ENCODE measurements at places on chromosomes 7 and 10. TPM values are rescaled to one million over a fixed set of nuclear protein-coding genes. Genes with fewer than 3 reads are reported as not detected.

GRCh38 chr10:34160595-34160994 lies 654.5 kb downstream of the PARD3 start:
- peaks cover 7% of the 10 kb centered on the region for H3K4me1 ChIP-seq
- no peak overlapping the region for H3K4me3 ChIP-seq
- H3K27me3 ChIP-seq: no peaks in the 10 kb centered on the region
- no peaks in the 10 kb centered on the region for H3K36me3 ChIP-seq
- DNase-seq: no peak

TLX1 gene
- not detected for total RNA-seq

GRCh38 chr10:24891823-24892222 lies 60.6 kb downstream of the PRTFDC1 start:
- H3K27me3 ChIP-seq: no peaks in the 10 kb centered on the region
- no peak overlapping the region for H3K4me3 ChIP-seq
- no peaks in the 10 kb centered on the region for H3K4me1 ChIP-seq
- no peak for DNase-seq
- H3K27ac ChIP-seq: no peak overlapping the region

DNA sequence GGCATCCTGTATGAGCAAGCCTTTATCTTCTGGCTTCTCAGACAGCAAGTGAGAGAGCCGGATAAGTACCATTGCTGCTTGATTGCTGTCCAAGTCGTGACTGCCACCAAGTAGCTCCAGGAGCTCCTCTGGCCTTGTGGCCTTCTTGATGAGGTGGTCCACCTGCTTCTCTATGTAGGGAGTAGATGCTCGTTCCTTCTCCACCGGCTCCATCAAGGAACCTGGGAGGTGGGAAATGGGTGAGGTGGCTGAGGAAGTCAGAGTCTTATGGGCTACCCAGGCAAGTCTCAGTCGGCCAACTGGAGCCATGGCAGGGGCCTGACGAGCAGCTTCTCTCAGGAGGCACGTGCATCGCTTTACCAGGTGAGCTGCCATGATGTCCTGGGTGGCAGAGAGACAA lies 2.6 kb downstream of the TBRG4 start:
- no peak overlapping the region for H3K4me3 ChIP-seq
- no peaks in the 10 kb centered on the region for H3K27me3 ChIP-seq
- no peak for DNase-seq
- H3K27ac ChIP-seq: no peak overlapping the region

- no peak overlapping the region for H3K27ac ChIP-seq
- no peaks in the 10 kb centered on the region for H3K36me3 ChIP-seq
- H3K4me1 ChIP-seq: no peaks in the 10 kb centered on the region
Observed at GRCh38 chr7:115840702-115841101, 189.9 kb downstream of the TFEC start.

PKD1L1 gene
- total RNA-seq: 1.8 TPM

DNA sequence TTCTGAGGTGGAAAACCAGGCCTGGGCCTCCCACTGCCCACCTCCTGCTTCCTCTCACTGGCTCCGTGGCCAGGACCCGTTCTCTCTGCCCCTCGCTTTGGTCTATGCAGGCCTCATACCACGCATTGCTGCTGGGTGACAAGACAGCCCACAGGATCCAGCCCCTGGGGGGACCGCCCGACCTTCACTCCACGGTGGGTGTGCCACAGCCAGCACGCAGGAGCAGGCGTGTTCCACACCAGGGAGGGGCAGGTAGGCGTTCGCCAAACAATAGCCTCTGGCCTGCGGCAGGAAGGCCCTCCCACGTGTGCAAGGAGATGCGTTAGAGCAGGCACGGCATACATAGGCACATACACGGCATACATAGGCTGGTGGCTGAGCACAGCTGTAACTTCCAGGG lies 233.4 kb downstream of the WDR37 start:
- H3K27ac ChIP-seq: no peak overlapping the region
- peaks cover 24% of the 10 kb centered on the region for H3K27me3 ChIP-seq
- no peaks in the 10 kb centered on the region for H3K36me3 ChIP-seq

FAM25C gene
- not detected for total RNA-seq

- DNase-seq: no peak
- no peak overlapping the region for H3K27ac ChIP-seq
- no peak overlapping the region for H3K4me3 ChIP-seq
- H3K27me3 ChIP-seq: no peaks in the 10 kb centered on the region
Observed at GRCh38 chr10:84521013-84521412, 192.6 kb downstream of the CCSER2 start.

GRCh38 chr10:130432850-130433249 lies 296.7 kb downstream of the GLRX3 start:
- DNase-seq: no peak
- H3K27ac ChIP-seq: no peak overlapping the region

IFIT1B gene
- not detected for total RNA-seq

DNA sequence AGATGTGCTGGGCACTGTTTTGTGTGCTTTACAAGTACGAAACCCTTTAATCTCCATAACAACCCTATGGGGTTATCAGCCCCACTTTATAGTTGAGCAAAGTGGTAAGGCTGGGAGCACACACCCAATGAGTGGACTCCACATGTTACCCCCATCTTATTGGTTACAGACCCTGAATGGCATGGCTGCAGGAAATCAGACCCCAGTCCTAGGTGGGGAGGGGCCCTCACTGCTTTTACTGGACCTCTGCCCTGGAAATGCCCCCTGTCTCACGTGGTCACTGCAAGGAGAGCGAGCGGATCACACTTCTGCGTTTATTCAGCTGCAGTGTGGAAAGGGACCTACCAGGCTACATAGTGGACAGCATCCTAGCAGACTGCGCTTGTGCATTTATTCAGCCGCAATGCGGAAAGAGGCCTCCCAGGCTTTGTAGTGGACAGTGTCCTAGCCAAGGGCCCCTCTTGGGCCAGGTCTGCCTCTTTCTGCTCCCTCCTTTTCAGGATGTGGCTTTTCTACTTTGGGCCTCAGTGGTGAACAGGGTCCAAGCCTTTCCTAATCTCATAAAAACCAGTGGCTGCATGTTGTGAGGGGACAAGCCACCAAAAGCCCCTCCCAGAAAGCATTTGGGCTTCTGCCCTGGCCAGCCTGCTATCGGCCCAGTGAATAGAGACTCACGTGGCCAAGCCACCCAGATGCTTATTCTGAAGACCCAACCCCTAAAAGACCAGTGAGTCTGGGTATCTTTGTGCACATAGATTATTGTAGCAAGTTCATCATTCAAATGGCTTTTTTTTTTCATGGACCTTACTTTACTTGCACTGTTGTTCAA lies 405.7 kb upstream of the RNF32 start:
- no peaks in the 10 kb centered on the region for H3K4me1 ChIP-seq
- H3K4me3 ChIP-seq: no peak overlapping the region
- H3K27ac ChIP-seq: no peak overlapping the region

DNA sequence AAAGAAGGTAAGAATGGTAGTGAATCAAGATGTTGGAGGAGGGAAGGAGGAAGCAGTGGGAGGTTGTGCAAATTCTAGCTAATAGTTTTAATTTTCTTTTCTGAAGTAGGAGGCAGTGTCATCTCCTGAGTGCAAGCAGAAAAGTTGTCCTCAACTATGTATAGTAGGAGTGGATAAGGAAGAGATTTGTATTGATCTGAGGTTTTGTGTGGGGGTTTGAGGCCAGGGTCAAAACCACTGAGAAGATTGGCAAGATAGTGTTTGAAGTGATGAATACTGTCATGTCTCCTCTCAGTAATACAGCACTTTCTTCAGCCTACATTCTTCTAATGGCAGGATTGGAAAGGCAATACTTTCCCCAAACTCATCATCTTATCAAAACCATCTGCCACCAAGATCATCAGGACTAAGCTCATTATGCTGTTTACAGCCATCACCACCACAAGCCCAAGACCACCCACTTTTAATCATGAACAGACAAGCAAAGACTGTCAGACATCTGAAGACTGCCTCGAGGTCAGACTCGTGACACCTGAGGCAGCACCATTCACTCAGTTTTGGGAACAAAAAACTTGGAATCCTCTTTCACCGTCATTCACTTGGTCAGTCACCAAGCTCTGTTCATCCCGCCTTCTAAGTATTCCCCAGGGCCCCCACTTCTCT lies 1.5 kb upstream of the MIOS start:
- no peaks in the 10 kb centered on the region for H3K27me3 ChIP-seq
- no peak for DNase-seq
- H3K4me1 ChIP-seq: peaks cover 24% of the 10 kb centered on the region
- no peak overlapping the region for H3K27ac ChIP-seq

SPDYE6 gene
- total RNA-seq: not detected

SLC35B4 gene
- 5.9 TPM for total RNA-seq

IGF2BP3 gene
- not detected for total RNA-seq

- no peak for DNase-seq
- H3K4me3 ChIP-seq: no peak overlapping the region
- peaks cover 22% of the 10 kb centered on the region for H3K4me1 ChIP-seq
- peak overlapping the region; percentile 60 for H3K27ac ChIP-seq
- H3K27me3 ChIP-seq: no peaks in the 10 kb centered on the region
Observed at GRCh38 chr10:30215141-30215540, 133.9 kb downstream of the MTPAP start.

DNA sequence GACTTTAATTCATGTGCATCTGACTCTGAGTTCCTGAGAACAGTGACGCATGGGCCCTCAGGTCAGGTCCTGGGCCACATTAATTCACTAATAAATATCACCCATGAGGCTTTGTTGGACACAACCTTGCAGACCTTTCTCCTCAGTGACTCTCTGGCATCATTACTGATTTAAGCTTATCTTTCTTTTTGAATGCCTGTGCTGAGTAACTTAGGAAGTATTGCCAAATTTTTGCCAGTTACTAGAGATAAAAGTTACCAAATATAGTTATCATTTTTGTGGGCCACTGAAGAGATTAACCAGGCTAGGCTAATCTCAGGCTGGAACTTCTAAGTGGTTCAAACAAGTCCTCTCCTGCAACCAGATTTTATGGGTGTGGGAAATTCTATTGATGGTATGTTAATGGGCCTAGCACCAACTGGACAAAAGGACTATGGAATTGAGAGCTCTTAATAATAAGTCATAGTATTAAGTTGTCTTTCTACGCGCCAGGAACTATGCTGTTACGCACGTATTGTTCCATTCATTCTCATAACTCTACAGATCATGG lies 28.8 kb upstream of the PRTFDC1 start:
- H3K27ac ChIP-seq: no peak overlapping the region
- no peaks in the 10 kb centered on the region for H3K27me3 ChIP-seq
- H3K4me3 ChIP-seq: no peak overlapping the region
- H3K4me1 ChIP-seq: no peaks in the 10 kb centered on the region

- no peak for DNase-seq
- H3K27me3 ChIP-seq: no peaks in the 10 kb centered on the region
Observed at GRCh38 chr7:35546691-35547429, 148.1 kb downstream of the HERPUD2 start.

DNA sequence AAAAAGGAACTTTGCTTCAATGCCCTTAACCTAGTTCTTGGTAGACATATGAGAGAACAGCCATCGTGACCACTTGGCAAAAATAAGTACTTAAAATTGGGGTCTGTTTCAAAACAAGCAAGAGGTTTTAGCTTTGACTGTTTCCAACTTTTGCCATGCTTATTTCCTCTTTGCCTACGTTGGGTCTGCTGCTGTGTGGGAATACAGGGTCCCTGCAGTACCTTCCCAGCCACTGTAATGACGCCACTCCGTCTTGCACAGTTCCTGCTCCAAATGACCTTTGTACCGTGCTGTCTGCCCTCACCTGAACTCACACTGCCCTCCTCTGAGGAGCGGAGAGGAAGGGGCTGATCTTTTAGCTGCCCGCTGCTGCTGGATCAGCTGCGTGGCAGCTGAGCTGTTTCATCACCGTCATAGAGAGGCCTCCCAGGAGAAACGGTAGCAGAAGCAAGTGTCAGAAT lies 133.1 kb downstream of the MAPK8 start:
- H3K27ac ChIP-seq: no peak overlapping the region
- no peaks in the 10 kb centered on the region for H3K4me1 ChIP-seq
- no peak for DNase-seq
- H3K36me3 ChIP-seq: no peaks in the 10 kb centered on the region
- no peak overlapping the region for H3K4me3 ChIP-seq

HOXA1 gene
- not detected for total RNA-seq

ARHGAP22 gene
- 1.7 TPM for total RNA-seq

GGCT gene
- 17.3 TPM for total RNA-seq

DNA sequence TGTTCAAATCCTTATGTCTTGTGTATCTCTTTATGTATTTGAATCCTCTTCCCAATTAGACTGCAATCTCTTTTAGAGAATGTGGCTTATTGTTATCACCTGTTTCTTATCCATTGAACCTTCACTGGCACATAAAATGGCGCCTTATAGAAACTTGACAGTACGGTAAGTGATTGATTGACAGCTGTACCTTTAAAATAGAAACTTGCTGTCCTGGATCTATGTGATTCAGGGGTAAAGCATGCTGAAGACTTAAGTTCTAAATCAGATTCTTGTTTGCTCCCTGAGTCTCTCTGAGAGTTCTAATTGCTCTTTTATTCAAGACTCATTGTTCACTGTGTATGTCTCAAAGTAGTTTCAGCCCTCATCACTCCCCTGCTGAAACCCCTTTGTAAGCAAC lies 91.3 kb downstream of the CACNB2 start:
- no peaks in the 10 kb centered on the region for H3K36me3 ChIP-seq
- no peaks in the 10 kb centered on the region for H3K27me3 ChIP-seq
- no peak overlapping the region for H3K4me3 ChIP-seq

GRCh38 chr10:33434933-33435332 lies 100.5 kb upstream of the NRP1 start:
- no peak overlapping the region for H3K4me3 ChIP-seq
- H3K4me1 ChIP-seq: no peaks in the 10 kb centered on the region
- H3K27me3 ChIP-seq: no peaks in the 10 kb centered on the region
- no peak for DNase-seq
- no peaks in the 10 kb centered on the region for H3K36me3 ChIP-seq
- no peak overlapping the region for H3K27ac ChIP-seq

DNA sequence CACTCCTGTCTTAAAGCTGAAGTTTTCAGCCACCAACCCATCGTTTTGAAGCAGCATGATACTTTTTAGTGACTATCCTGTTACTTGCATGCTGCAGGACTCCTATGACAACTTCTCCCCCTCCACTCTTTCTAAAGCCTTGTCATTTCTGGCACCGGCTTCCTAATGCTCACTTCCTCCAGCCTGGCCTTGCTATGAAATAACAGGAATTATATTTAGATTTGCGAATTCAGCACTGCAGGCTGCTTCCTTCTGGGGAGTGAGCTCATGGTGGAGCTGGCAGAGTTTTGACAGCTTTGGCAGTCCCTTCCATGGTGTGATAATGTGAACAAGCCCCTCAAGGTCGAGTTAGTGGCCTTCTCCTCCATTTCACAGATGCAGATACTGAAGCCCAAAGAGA lies 13.4 kb downstream of the BLNK start:
- DNase-seq: peak; percentile 42
- no peak overlapping the region for H3K4me3 ChIP-seq
- H3K27me3 ChIP-seq: no peaks in the 10 kb centered on the region
- H3K4me1 ChIP-seq: peaks cover 5% of the 10 kb centered on the region
- no peak overlapping the region for H3K27ac ChIP-seq

DNA sequence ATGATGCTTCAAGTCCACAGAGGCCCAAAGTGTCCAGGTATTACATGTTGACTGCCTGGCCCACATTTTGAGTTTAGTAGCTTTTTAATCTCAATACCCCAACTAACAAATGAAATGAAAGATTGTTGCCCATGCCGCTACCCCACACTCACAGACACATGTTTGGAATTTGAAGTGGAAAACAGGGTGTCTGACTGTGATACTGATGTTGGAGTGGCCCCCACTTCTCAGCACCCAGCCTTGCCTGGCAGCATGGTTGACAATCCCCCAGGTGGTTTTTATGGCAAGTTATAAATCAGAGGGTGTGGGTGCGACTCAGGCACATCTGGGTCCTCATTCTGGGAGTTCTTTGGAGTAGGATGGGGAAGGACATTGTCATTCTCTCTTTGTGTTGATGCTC lies 314.7 kb upstream of the ZNF32 start:
- no peaks in the 10 kb centered on the region for H3K27me3 ChIP-seq
- peaks cover 43% of the 10 kb centered on the region for H3K4me1 ChIP-seq
- no peak for DNase-seq
- no peak overlapping the region for H3K27ac ChIP-seq
- H3K4me3 ChIP-seq: no peak overlapping the region

Measured in heart left ventricle (tissue), 16 donors.